ENCODE measurements at places on chromosomes 3 and 15.

DNA sequence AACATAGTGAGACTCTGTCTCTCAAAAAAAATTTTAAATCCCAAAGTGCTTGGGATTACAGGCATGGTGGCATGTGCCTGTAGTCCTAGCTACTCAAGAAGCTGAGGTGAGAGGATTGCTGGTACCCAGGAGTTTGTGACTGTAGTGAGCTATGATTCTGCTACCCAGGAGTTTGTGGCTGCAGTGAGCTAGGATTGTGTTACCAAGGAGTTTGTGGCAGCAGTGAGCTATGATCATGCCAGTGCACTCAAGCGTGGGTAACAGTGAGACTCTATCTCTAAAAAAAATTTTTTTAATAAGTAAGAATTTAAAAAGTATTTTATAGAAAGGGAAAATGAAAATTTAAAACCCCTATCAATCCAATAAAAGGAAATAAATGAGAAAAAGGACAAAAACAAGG is 69.5 kb downstream of the FAIM start:
- DNase-seq: no peak

GRCh38 chr15:59298225-59298853 is 74.3 kb downstream of the MYO1E start:
- no peak for DNase-seq

DNA sequence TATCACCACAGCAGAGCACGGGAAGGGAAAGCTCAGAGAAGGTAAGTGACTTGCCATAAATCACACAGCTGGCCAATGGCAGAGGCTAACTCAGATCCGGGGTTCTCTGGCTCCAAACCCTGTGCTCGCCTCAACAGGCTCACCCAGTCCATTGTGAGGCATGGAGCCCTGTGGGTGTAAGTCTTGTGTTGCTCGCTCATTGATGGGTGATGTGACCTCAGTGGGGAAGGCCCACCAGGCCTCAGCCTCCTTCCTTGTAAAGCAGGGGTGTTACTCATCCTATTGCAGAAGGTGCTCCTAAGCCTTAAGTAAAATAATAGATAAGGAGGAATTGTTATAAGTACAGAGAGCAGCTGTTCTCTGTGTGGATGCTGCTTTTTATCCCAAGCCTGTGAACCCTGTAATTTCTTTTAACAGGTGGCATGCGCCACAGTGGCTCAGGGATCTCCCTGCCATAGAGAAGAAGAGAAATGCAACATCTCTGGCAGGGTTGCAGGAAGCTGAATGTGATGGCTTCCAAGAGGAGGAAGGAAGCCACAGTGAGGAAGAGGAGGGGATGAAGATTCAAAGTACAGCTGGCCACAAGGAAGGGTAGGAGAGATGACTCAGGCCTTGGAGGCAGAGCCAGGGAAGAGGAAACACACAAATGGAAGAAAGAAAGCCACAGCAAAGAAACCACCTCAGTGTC is 30.9 kb upstream of the SPSB4 start:
- no peak for DNase-seq

GRCh38 chr3:167733961-167734497 is 663 bp downstream of the PDCD10 start:
- peak; percentile 39 for DNase-seq

GRCh38 chr3:8761866-8762265 is 7.5 kb downstream of the OXTR start:
- no peak for DNase-seq

- DNase-seq: no peak
Observed at GRCh38 chr3:128874481-128875180, 4.8 kb upstream of the ACAD9 start.

DNA sequence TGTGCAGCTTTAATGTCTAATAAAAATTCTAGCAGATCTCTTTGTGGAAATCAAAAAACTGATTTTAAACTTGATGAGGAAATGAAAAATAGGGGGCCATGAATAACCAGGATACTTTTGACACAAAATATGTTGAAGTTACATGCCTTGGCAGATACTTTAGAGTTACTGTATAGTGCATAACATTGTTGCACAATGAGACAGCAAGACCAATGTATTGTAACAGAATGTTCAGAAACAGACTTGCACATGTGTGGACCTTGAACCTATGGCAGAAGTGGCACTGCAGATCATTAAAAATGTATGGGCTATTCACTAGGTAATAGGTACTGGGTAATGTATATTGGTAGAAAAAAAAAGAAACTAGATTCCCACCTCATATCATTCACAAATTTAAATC is 343.0 kb upstream of the ARL6 start:
- DNase-seq: no peak

DNA sequence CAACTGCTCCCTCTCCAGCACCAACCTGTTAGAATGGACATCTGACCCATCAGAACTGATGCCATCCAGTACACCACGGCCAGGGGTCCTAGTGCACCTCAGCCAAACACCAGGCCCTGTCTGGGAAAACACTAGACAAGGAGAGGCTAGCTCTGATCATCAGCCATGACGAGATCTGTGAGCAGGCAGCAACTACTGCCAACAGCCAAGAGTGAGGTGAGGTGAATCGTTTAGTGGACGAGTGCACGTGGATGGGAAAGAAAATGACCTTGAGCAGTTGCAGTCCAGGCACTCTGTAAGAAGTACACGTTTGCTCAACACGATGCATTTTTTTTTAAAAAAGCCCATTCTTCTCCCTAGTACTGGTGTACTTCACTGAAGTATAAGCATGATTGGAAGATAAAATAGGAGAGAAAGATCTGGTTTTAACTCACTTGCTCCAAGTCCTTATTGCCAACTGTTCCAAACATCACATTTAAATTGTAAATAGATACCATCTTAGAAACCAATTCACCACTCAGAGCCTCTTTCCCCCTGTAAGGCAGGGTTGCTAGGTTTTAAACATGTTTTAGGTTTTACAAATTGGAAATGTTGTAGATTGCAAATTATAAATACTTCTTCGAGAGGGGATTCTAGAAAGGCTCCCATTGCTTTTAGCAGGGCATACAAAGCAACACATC is 5.7 kb downstream of the ST8SIA2 start:
- no peak for DNase-seq

GRCh38 chr15:90883976-90884718 is at the start of gene FES:
FES (plus strand) TSS chr15:90884504; CDS start chr15:90885046, 542 bp downstream.
- no peak for DNase-seq

DNA sequence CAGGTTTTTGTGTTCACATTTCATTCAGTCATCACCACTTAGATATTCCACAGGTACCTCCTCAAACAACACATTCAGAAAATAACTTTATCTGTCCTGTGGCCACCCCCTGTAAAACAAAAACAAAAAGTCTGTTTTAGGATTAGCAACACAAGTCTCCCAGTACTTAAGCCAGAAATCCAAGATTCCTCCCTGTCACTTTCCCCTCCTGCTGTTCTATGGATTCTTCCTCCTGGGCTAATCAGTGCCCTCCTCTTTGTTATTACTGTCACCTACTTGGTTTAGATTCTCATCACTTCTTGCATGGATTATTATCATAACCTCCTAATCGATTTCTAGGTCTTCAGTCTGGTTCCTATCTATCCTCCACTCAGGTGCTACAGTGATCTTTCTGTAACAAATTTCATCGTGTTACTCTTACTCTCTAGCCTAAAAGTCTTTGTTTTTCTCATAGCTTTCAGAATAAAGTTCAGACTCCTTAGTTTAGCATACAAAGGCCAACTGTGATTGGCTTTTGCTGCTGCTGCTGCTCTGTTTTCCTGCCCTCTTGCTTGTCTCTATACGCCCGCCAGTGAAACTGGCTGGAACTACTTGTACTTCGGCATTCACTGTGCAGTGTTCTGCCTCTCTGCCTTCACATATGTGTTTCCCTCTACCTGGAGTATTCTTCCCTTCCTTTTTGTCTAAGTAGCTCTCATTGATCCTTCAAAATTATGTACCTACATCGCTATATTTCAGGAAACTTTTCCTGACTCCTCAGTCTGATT is 32.2 kb downstream of the PPP2R3A start:
- no peak for DNase-seq

DNA sequence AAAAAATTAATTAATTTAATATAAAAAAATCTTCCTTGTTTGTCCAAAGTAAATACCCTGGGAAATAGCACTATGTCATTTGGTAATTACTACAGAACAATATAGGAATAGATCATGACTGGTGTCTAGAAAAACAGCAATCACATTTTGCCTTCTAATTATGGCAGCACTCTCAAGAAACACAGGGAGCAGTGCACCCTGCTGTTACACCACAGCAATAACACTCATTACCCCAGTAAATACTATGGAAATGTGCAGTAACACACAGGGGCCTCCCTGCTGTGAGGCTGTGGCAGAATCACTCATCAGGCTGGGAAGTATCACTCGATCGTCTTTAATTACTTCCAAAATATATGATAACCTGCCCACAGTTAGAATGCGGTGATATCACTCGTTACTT is 646.0 kb downstream of the TUSC7 start:
- peak; percentile 15 for DNase-seq

- DNase-seq: no peak
Observed at GRCh38 chr3:61169621-61170251, 81.5 kb downstream of the FHIT start.

- no peak for DNase-seq
Observed at GRCh38 chr15:56247266-56247665, 3.6 kb upstream of the RFX7 start.

DNA sequence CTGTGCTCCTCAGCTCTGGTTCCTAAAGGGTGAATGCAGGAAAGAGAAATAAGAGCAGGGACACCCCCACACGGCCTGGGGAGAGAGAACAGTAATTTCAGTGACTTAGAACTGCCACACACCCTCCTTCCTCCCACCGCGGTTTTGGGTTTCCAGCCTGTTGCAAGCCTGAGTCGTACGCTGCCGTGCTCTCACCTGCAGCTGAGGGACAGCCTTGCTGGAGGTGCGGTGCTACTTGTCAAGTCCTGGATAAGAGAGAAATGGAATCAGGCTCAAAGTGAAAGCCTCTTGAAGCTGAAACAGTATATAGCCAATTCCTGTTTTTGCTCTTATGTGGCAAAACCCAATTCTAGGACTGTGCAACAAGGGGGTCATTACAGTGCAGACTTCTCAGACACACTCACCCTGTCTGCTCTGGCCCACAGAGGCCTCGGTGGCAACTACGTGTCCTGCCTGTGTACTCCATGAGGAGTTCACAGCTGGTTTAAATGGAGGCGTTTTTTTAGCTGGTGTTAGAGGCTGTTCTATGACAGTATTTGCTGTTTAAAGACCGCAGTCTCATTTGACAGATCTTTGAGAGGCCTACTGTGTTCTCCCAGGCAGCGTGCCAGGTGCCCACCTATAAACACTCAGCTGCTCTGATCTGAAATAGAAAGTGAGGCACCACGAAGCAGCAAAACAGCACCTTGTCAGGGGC is 42.9 kb downstream of the TBC1D2B start:
- DNase-seq: peak; percentile 22

GRCh38 chr15:68713874-68714273 is 106.8 kb downstream of the ANP32A start:
- DNase-seq: no peak

DNA sequence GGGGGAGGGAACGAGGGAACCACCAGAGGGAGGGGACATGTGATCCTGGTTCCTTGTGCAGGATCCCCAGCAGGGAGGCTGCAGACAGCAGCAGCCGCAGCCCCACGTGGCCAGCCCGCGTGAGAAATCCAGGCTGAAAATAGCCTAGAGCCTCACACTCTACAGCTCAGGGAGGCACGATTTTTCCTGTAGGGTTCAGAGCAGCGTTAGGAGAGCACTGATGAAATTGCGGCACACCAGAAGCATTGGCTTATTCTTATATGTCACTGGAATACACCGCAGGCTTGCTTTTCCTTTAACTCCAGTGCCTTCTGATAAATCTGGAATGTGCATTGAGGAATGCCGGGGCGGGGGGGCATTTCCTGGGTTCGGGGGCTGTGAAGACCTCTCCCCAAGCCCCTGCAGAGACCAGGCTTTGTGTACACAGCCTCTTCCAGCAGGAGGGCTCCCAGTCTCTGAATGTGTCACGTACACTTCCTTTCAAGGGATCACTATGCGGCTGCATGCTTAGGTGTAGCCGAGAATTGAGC is 193.0 kb downstream of the ATP10A start:
- peak; percentile 45 for DNase-seq

- DNase-seq: peak; percentile 97
Observed at GRCh38 chr3:100045696-100046095, 68.6 kb downstream of the FILIP1L start.

DNA sequence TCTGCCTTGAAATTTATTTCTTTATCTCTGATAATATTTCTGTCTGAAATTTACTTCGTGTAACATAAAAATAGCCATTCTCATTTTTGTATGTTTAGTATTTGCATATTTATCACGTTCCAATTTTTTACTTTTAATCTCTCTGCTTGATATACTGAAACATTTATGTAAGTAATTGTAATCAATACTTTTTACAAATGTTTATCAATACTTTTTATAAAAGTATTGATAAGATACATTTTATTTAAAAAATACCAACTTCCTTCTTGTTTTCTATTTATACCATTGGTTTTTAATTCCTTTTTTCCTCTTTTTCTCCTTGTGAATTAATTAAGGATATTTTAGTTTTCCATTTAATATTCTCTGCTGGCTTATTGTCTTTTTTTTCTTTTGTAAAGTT is 60.3 kb upstream of the TBL1XR1 start:
- DNase-seq: no peak

DNA sequence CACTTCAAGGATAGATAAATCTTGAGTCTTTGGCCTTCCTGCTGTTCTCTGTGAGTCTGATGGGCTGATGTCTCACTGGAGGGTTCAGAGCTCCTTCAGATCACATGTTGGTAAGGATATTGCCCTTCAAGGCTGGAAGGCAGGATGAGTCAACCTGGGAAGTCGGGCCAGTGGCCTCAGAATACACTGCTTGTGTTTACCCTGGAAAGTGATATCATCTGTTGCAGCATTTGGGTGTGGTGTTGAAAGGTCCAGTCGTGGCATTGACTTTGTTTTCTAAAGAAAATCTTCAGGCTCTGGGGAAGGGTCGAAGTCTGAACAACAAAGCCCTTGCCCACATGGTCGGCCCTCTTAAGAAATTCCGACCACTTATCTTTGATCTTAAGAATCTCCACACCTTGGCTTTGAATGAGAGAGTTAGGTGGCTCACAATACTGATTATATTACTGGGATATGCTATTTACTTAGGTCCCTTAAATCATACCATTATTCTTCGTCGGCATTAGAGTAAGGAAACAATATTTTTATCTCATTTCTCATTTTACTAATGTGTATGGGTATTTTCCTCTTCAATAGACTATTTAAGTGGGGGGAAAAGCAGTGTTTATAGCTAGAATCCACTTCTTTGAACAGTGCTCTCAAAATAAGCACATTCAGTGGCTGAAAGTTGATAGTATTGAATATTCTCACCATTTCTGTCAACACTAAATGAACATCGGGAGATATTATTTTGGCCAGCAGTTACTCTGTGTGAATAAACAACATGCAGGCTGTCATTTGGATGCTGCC is 303.9 kb upstream of the RASGRP1 start:
- peak; percentile 97 for DNase-seq

GRCh38 chr3:32882603-32883025 is 64.8 kb downstream of the TRIM71 start:
- no peak for DNase-seq

DNA sequence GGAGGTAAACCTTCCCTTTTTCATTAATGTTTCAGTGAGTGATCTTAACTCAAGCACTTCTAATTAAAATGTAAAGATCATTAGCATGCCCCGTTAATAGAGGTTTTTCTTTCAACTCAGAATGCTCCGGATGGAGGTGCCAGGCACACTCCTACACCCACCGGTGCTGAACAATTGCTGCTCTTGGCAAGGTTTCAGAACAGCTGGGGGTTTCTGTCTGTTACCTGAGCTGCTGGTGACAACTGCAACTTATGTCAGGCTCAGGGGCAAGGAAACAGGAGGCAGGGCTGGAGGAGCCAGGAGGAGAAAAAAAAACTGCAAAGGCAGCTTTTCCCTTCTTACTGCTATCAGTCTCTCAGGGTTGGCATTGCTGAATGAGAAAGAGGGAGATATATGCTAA is 250.1 kb downstream of the DIPK2A start:
- DNase-seq: no peak

- DNase-seq: peak; percentile 13
Observed at GRCh38 chr3:183182732-183183610, 20.4 kb upstream of the LAMP3 start.

Measured in cardiac fibroblast (primary cell).